ENCODE measurements at places on chromosomes 2 and 18. TPM values are rescaled to one million over a fixed set of nuclear protein-coding genes. Genes with fewer than 3 reads are reported as not detected.

Gene VAMP8
- total RNA-seq, result 0.82 TPM

Gene FMNL2
- 93.8 TPM for total RNA-seq

Gene PLEK
- 1.6 TPM for total RNA-seq

Gene GLI2
- total RNA-seq, result 0.41 TPM

Gene RAB11FIP5
- total RNA-seq, result 5.7 TPM

Gene CD207
- not detected for total RNA-seq

Gene GIGYF2
- 98.2 TPM for total RNA-seq

Gene OSR1
- total RNA-seq, result 3.7 TPM

Gene NYAP2
- 14.3 TPM for total RNA-seq

Gene CPLX4
- not detected for total RNA-seq

Gene SLC19A3
- 2.0 TPM for total RNA-seq

Gene FNDC4
- total RNA-seq, result 45.7 TPM

Gene COPS8
- 148 TPM for total RNA-seq

Gene KLHL14
- total RNA-seq, result 53.0 TPM

Gene CYP27A1
- 2.9 TPM for total RNA-seq

Gene NEUROD1
- 4.9 TPM for total RNA-seq

Gene C2orf81
- 0.41 TPM for total RNA-seq

Gene RHBDD1
- total RNA-seq, result 24.1 TPM

Gene RAX
- not detected for total RNA-seq

Gene IL1B
- total RNA-seq, result 0.41 TPM

Gene CCDC85A
- total RNA-seq, result 31.0 TPM

Gene DRC1
- total RNA-seq, result 9.0 TPM

Gene SYT4
- total RNA-seq, result 746 TPM

Gene MYL1
- not detected for total RNA-seq

Gene POTEJ
- total RNA-seq, result not detected

Gene ASPRV1
- 2.0 TPM for total RNA-seq

Gene TWSG1
- 22.0 TPM for total RNA-seq

Gene UGT1A1
- total RNA-seq, result not detected

Gene RAMP1
- total RNA-seq, result 6.9 TPM

Gene TPO
- total RNA-seq, result 0.41 TPM

Gene SPHKAP
- total RNA-seq, result 45.7 TPM

Gene LRP2
- 0.82 TPM for total RNA-seq

Gene ABHD1
- total RNA-seq, result 0.41 TPM

Gene TMEM182
- total RNA-seq, result 2.0 TPM

Gene MAIP1
- 14.3 TPM for total RNA-seq

Gene SLC4A3
- total RNA-seq, result 31.8 TPM

Gene MOGAT1
- not detected for total RNA-seq

Gene C2orf92
- 3.3 TPM for total RNA-seq

Gene STK17B
- total RNA-seq, result 6.1 TPM
